ENCODE measurements at places on chromosomes 5 and 9.

DNA sequence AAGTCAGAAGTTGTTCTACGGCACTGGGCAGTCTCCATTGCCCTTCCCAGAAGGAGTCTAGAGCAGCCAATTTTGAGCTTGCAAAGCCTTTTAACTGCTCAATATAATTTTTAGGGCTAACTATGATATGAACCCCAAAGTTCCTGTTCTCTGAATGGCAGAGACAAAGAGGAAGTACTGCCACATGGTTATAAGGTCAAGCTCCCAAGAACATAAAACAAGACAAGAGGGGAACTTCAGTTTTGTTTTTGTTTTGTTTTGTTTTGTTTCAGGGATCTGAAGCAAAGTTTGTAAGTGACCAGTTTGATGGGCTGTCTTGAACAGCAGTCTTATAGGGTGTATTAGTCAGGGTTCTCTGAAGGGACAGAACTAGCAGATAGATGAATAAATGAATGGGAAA, 11.9 kb upstream of the SMC2 start:
- no peak for DNase-seq

DNA sequence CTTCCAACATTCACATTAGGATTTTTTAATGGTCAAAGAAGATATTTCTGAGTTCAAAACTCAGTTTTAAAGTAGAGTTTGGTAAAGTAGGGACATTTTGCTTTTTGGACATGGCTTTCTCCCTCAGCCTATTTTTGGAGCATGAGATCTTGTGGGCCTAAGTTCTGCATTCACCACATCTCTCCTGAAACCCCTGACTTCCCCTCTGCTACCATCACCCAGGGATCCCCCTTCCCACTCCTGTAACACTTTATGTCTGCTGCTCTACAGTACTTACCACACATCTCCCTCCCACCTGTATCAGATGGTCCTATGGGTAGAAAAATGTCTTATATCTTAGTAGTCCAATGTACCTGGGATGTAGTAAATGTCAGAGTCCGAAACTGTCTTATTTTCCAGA, 48.2 kb upstream of the JAK2 start:
- no peak for DNase-seq

DNA sequence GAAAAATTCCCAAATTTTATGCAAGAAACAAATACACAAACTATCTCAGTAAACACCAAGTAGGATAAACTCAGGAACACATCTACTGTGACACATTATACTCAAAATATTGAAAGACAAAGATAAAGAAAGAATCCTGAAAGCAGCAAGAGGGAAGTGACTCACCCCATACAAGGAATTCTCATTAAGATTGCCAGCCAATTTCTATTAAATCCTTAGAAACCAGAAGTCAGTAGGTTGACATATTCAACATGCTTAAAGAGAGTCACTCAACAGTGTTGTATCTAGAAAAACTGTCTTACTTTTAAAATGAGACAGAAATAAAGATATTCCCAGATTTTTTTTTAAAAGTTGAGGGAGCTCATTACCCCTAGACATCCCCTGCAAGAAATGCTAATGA, 15.5 kb downstream of the SPATA31E1 start:
- no peak for DNase-seq

- DNase-seq: no peak
Observed at GRCh38 chr5:177959315-177959714, 36.7 kb downstream of the PROP1 start.

DNA sequence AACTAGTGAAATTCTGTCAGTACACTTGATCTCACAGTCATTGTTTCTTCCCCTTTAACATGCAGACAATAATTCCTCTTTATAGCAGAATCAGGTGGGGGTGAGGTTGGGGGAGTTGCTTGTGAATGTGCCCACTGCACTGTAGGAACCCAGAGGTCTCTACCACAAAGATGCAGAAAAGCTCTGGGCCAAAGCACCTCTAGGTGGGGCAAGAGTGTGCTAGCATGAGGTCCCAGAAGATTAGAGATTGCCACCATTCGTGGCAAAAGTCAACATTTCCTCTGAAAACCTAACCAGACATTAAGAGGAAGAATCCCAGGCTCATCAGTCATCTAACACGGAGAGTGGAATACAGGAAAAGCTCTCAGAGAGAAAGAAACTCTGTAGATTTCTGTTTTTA, 74.5 kb downstream of the PTCD2 start:
- DNase-seq: no peak

DNA sequence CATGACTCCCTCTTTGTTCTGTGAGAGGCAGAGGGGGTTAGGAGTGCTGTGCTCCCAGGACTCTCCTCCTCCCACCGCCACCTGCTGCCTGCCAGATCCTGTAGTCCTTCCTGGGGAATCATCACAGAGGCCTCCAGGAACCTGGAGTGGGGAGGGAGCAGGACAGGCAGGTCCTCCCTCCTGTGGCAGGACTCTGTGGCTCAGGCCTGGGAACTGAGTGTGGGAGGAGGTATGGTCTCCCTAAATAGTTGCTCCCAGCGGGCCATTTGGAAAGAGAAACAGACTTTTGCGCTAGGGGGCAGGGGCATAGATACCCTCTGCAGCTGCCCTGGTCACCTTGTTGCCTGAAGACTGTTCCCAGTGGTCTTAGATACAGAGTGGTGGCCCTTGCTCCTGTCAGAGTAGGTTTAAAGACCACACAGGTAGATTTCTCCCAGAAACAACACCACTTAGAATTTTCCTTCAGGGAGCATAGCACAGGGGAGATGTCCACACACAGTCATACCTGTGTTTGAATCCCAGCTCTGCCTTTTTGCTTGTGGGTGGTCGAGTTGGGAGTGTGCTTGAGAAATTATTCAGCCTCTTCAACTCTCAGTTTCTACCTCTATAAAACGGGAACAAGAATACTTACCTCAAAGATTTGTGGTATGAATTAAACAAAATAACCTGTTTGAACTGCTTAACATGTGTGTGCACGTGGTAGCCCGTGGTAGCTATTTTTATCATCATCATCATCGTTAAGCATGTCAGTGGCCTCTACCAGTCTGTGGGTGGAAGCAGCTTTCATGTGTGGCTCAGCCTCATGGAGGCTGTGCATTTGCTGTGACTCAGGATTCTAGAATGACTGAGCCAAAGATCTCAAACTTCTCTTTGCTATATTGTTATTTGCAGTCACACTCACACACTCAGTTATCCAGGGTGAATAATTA, 55.8 kb downstream of the SLC22A5 start:
- DNase-seq: peak; percentile 74

All from stimulated activated CD4-positive, alpha-beta T cell treated with anti-CD3 and anti-CD28 coated beads, Interleukin-15, amount 100 ng/mL, for 48 hours (primary cell).